Large intestine (tissue), 12 donors: ENCODE measurements at places on chromosomes 13 and 19.

- no peak for DNase-seq
These were observed 10.6 kb upstream of the PDCD2L start for GRCh38 chr19:34393629-34394028.

DNA sequence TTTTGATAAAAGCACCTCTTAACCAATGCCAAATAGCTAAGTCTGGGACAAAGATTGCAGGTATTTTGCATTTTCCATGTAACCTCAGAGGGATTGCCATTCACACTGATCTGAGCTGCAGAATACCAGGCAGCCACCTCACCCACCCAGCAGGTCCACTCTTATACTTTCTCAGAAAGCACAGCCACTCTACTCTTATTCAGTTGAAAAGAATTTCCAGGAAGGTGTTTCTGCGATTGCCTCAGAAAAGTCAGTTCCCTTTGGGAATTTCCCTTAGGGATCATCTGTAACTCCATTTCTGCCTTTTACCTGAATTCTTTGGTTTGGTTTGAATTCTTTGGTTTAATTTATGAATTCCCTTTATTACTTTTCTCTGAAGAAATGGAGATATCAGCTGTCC is 904 bp upstream of the ALOX5AP start:
- DNase-seq, result no peak

- DNase-seq, result no peak
These were observed 13.5 kb downstream of the C2CD4C start for GRCh38 chr19:395467-395866.

GRCh38 chr19:32350471-32350865 is 5.1 kb downstream of the ZNF507 start:
- DNase-seq, result peak; percentile 68

- no peak for DNase-seq
These were observed 73.5 kb upstream of the IRS2 start for GRCh38 chr13:109859898-109860297.

DNA sequence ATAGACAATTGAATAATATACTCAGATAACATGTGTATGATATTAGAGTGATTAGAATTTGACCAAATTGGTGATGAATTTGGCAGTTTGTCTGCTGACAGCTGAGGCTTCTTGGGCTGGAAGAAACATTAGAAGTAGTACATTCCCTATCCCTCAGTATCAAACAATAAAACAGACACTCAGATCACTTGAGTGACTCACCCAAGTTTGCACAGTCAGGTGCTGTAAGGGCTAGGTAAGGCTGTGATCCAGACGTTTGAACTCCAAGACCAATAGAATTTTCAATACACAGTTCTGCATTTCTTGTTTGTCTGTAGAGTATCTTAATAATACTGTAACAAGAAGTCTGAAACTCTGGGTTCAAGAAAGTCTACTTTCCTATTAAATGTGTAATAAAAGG is 223.5 kb downstream of the POSTN start:
- no peak for DNase-seq
